ENCODE measurements at places on chromosomes 12 and 14.

DNA sequence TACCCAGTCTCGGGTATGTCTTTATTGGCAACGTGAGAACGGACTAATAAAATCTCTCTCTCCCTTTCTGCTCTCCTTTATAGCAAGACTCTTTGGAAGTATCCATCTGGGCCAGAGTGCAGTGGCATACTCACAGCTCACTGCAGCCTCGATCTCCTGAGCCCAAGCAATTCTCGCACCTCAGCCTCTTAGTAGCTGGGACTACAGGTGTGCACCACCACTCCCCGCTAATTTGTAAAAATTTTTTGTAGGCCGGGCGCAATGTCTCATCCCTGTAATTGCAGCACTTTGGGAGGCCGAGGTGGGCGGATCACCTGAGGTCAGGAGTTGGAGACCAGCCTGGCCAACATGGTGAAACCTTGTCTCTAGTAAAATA is 33.2 kb upstream of the PPP2R5C start:
- DNase-seq = no peak

DNA sequence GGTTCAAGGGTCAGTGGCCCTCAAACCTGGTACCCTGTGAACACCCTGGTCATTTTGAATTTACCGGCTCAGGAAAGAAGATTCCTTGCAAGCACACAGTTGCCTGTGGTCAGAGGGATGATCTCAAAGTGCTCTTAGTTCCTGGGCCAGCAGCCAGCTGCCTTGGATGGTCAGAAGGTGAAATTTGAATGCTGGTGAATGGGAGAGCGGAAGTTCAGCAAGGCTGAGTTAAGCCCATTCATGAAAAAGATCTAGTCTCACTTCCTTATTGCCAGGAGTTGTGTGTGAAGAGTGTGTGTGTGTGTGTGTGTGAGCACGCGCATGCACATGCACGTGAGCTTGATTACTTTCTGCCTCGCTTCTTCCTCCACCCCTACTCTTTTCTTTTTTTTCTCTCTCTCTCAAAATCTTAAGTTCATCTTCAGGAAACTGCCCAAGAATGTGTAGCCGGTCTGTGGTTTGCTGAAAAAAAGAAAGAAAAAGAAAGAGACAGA is 155.5 kb upstream of the CCND2 start:
- DNase-seq = no peak

GRCh38 chr12:1918884-1919236 is 408 bp upstream of the CACNA2D4 start:
- no peak for DNase-seq

DNA sequence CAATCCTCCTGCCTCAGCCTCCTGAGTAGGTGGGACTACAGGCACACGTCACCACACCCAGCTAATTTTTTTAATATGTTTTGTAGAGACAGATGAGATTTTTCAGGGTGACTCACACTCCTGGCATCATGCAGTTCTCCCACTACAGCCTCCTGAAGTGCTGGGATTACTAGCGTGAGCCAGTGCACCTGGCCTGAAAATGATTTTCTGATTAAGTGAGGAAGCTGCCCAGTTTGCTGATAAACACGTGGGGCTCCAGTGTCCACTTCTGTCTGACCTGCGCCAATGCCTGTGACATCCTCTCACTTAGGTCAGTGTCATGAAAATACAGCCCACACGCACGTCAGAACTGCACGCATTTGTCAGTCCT is 37.0 kb upstream of the SFSWAP start:
- no peak for DNase-seq

DNA sequence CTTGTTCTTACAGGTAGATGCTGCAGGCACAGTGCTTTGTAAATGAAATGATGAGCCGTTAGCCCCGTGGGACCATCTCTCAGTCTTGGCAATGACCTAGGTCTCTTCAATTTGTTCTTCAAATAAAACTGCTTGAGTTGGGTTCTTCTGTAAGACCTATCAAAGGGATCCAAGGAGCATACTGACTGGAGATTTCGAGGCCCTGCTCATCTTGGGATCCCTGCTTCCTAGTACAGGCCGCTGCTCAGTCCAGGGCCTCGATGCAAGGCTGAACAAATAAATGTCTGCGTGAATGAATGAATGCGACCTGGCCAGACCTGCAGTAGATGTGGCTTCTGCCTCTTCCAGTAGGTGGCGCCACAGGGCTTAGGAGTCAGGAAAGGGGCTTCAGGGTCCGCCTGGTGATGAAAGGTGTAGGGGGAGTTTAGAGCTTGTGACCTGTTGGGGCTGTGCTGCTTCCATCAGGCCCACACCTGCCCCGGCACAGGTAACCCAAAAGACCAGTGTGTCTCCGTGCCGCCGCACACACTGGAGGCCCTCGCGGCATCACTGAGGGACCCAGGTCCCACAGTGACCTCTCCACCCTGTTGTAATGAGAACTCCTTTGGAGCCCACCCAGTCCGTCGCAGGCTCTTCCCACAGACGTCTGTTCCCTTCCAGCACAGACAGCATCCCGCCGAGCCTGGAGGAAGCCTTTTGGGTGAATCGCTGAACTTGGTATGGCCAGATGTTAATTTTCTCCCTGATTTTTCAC is 4.4 kb downstream of the CACNA1C start:
- no peak for DNase-seq

DNA sequence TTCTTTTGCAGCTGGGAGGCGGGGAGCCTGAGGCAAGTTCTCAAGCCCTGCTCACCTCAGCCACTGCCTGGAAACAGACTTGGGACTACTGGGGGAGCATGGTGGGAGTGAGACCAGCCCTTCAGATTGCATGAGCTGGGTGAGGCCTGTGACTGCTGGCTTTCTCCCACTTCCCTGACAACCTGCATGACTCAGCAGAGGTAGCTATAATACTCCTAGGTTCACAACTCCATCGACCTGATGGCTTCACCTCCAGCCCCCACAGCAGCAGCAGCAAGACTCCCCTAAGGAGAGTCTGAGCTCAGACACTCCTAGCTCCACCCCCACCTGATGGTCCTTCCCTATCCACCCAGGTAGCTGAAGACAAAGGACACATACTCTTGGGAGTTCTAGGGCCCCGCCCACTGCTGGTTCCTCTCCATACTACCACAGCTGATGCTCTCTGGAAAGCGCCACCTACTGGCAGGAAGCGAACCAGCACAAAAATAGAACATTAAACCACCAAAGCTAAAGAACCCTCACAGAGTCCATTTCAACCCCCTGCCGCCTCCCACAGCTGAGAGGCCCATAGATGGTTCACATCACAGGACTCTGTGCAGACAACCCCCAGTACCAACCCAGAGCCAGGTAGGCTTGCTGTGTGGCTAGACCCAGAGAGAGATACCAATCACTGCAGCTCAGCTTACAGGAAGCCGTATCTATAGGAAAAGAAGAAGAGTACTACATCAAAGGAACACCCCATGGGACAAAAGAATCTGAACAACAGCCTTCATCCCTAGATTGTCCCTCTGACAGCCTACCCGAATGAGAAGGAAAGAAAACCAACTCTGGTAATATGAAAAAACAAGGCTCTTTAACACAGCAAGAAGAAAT is 68.7 kb downstream of the RPAP3 start:
- DNase-seq = no peak

DNA sequence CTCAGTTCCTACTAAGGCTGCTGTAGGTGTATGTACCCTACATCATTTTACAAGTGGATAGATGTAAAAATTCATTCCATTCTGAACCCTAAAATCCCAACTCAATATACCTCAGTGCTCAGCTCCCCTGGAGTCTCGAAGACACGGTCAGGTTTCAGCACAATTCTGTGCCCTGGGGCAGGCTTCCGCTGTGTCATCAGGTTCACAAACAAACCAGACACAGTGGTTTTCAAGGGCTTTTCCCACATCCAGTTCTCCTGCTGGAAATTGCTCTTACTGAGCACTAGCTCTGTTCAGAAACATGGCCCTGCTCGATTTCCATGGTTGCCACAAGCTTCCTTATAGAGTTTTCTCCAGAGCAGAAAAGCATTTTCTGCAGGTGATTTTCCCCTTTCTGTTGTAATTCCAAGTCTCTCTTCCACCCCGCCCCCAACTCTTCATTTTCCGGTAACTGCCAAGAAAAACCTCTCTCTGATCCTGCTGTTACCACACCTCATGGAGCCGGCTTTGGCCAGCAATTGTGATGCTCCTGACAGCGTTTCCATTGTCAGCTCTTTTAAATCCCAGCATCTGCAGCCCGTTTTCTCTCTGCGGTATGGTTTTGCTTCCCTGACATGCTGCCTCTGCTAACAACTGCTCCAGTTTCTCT is 483.0 kb upstream of the CCDC196 start:
- no peak for DNase-seq

- no peak for DNase-seq
These were observed 16.0 kb downstream of the PRIMA1 start for GRCh38 chr14:93772263-93772662.

DNA sequence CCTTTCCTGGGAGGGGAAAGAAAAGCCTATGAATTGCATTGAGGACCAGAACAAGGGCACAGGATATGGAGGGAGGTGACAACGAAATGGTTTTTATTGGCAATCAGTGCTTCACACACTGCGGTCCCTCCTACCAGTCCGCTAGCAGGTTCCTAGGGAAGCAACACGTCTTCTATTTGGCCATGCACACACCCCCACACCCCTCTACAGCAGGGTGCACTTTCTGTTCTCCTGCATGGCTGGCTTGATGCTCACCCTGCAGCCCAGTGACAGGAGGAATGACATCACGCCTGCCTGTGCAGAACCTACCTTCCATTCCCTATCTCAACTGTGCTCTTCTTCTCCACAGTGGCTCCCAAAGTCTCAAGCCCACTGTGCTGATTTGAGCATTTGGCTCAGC is 57.9 kb downstream of the TTC9 start:
- no peak for DNase-seq

GRCh38 chr14:63938198-63939005 is 85.6 kb downstream of the SYNE2 start:
- no peak for DNase-seq

- no peak for DNase-seq
These were observed 63.2 kb upstream of the SLC24A4 start for GRCh38 chr14:92259613-92260357.

DNA sequence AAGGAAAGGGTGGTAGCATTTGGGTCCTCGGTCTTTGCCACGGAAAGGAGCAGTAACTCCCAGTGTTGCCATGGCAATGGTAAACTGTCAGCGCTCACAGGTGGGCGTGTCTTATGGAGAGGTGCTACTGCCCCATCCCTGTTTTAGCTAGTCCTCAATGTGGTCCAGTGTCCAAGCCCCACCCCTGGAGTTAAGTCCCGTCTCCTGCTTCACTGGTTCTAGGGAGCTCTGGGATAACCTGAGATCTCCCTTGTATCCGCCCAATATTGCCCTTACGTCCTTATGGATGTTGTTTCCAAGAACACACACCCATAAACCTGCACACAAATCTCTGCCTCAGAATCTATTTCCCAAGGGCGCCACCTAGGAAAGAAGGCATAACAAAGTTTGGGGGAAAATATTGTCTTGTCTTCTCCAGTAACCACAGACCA is 64.2 kb downstream of the SPRING1 start:
- no peak for DNase-seq

GRCh38 chr14:79077096-79077495 is 906.9 kb downstream of the NRXN3 start:
- no peak for DNase-seq

DNA sequence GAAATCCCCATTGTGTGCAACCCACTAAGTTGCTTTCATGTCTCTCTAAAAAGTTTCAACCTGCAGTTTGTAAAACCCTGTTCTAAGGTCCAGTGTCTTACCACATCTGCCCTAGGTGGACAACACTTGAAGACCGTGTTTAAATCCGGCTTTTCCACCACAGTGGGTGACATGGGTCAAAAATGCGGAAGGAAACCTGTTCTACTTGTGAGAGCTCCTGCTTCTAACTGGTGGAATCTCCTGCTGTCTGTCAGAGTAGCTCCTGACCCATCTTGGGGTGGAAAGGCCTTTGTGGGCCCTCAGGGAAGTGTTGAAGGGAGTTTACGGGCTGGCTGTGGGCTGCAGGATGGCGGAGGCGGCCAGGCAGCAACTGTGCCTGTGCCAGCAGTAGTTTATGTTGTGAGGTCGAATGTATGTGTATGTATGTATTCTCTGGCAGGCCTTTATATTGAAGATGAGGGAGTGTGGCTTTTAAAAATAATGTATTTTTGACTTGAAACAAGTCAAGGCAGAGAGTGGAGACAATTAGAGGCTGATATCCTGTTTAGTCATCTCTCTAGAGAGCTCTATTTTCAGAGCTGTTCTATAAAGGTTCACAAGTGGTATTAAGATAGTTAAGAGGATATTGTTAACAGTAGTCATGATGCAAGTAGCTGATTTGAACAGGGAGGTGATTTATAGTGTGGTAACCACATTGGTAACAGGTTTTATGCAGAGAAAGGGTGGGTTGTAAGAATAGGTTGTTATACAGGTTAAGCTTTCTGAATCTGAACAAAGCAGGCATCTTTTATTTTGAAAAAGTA is 67.0 kb downstream of the PRKCH start:
- peak; percentile 8 for DNase-seq

DNA sequence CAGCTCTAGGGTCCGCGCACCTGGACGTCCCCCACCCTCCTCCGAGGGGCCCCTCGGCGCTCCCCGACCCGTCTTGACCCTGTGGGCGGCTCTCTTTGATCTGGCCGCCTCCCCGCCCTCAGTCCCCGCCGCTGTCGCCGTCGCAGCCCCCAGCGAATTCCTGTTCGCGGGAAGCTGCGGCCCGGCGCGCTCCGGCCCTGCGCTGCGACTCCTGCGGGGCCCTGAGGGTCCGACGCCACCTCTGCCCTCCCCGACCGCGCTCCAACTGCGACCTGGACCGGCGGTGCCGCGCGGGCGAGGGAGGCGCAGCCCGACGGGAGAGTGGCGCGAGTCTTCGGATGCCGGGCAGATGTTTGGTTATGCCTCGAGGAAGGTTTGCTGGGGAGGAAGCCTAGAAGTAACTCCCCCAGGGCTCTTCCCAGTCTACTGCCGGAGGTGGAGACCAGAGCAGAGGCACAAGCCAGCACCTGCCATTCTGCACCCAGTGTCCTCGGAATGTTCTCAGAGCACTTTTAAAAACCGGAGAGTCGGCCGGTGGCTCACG is 440 bp upstream of the ISM2 start:
- DNase-seq = no peak

DNA sequence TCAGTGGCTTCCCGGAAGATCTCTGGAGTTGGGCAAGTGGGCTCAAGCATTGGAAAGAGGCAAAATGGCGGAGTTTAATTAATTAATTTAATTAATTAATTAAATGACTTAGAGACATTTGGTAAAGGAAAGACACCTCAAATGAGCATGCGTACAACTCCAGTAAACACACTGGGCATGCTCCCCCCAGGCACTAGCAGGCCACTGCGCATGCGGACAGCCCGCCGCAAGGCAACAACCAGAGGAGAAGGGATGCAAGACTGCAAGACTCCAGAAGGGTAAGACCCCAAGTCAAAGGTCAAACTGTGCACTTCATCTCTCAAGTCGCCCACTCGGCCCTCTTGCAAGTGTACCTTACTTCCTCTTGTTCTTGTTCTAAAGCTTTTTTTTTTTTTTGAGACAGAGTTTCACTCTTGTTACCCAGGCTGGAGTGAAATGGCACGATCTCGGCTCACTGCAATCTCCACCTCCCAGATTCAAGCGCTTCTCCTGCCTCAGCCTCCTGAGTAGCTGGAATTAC is 57.8 kb upstream of the PSMC1 start:
- DNase-seq = no peak
